ENCODE measurements at places on chromosomes 2 and 18. TPM values are rescaled to one million over a fixed set of nuclear protein-coding genes. Genes with fewer than 3 reads are reported as not detected.

Gene IL36RN
- polyA plus RNA-seq = not detected

- DNase-seq = peak; percentile 36
These were observed 20.2 kb upstream of the ST3GAL5 start for GRCh38 chr2:85909005-85909404.

DNA sequence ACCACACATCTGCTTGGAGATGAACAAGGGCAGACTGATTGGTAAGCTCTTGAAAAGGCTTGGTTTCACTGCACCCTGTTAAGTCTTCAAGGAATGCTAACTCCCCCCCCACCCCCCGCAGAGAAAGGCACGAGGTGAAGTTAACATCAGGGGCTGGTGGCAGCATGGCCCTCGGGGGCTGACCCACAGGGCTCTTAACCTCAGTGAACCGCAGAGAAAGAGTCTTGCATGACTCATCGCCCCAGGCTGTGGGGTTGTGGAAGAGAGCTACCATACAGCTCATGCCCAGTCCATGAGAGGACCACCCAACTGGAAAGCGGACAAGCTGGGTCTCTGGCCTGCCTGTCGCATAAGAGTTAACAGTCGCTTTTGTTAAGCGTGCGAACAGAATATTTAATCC, 10.6 kb upstream of the CEP68 start:
- no peak for DNase-seq

GRCh38 chr2:20565623-20566236, 85.2 kb downstream of the HS1BP3 start:
- no peak for DNase-seq

- DNase-seq = no peak
These were observed 508.7 kb downstream of the LRRTM4 start for GRCh38 chr2:77013457-77013856.

DNA sequence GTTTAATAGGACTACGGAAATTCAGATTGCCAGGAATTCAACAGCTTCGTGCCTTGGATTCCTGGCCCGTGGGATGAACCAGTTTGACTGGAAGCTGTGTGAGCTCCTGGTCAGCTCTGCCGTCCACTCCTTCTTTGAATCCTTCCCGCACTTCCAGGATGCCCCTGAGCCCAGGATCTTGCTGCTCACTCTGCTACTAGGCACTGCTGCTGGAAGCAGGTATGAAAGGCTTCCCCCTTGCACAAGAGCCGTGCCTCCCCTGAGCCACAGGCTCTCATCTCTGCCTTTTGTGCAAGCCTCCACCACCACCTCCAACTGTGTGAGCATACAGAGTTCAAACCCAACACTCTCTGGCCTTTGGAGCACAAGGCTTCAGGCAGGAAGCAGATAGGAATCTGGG, 34.9 kb downstream of the EN1 start:
- no peak for DNase-seq

DNA sequence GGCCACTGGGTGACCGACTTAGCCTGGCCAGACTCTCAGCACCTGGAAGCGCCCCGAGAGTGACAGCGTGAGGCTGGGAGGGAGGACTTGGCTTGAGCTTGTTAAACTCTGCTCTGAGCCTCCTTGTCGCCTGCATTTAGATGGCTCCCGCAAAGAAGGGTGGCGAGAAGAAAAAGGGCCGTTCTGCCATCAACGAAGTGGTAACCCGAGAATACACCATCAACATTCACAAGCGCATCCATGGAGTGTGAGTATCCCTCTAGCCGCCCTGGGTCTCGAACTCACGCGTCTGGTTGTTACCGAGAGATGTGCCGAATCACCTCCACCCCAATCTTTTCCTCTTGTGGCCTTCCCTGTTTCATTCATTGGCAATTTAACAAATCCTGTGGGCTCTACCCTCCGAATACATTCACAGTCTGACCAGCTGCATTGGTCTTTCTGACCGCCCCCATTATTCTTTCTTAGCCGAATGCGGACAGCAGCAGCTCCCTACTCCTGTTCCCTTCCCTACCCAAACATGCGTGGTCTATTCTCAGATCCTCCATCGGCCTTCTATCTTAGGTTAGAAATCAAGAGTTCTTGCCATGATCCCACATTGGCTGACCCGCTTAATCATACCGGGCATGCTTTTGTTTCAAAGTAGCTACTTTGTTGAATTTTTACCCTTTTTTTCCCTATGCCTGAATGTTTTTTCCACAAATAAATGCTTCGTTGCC, 631 bp downstream of the RPL31 start:
- peak; percentile 50 for DNase-seq

Gene UGT1A9
- polyA plus RNA-seq = not detected

- DNase-seq = no peak
These were observed 23.9 kb downstream of the PMAIP1 start for GRCh38 chr18:59923539-59924196.

GRCh38 chr2:218717262-218717661, 6.6 kb downstream of the TTLL4 start:
- peak; percentile 47 for DNase-seq

Gene ATP6V1C2
- 0.18 TPM for polyA plus RNA-seq

GRCh38 chr2:238848976-238849853, 1.3 kb downstream of the TWIST2 start:
- DNase-seq = peak; percentile 57

Gene CEBPZOS
- 37.7 TPM for polyA plus RNA-seq

Gene TRIM43
- polyA plus RNA-seq = not detected

DNA sequence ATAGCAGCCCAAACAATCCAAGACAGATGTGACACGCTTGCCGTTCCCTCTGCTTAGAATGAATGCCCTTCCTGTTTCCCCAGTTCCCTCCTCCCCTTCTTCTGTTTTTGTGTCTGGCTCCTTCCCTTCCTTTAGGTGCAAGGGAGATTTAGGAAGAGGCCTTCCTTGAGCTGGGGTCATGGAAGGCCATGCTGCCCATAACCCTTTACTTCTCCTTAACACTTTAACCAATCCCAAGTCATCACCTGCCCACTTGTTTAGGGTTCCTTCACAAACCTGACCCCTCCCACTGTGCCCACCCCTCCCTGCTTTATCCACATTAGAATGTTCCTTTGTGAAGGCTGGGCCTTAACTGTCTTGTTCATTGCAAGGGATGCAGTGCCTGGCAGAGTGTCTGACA, 24.9 kb downstream of the TMEM247 start:
- no peak for DNase-seq

DNA sequence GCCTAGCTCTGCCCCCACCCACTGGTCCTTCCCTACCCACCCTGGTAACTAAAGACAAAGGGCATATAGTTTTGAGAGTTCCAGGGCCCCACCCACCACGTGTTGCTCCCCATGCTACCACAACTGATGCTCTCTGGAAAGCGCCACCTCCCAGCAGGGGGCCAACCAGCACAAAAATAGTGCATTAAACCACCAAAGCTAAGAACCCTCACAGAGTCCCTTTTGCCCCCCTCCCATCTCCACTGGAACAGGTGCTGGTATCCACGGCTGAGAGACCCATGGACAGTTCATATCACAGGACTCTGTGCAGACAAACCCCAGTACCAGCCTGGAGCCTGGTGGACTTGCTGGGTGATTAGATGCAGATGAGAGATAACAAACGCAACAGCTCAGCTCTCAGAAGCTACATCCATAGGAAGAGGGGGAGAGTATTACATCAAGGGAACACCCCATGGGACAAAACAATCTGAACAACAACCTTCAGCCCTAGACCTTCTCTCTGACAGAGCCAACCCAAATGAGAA, 715.9 kb downstream of the NUP35 start:
- DNase-seq = no peak

- DNase-seq = no peak
These were observed 13.2 kb upstream of the SS18 start for GRCh38 chr18:26103579-26103978.

GRCh38 chr2:130391872-130392670, 36.2 kb downstream of the PTPN18 start:
- DNase-seq = peak; percentile 75

Data from GM23248 (cell line).